ENCODE measurements at places on chromosomes 5 and 9. TPM values are rescaled to one million over a fixed set of nuclear protein-coding genes. Genes with fewer than 3 reads are reported as not detected.

GRCh38 chr5:78235289-78235688 lies 59.2 kb downstream of the AP3B1 start:
- no peak for DNase-seq

GRCh38 chr5:118314931-118315330 lies 673.4 kb downstream of the DTWD2 start:
- DNase-seq = no peak

DNA sequence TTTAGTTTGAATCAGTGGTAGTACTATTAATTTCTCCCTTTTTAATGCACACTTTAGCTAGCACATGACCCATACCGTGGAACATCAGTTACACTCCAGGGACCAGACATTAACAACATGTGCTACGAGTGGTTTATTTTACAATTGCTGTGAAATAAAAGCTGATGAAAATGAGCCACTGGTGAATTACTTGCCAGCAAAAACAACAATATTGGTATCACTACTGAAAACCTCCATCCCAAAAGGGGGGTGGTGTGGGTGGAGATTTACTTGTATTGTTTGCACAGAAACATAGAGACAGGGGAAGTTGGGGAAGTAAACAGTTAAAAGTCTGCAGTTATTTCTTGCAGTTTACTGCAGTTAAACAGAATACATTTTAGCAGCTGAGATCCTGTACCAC lies 369.6 kb upstream of the GRAMD2B start:
- DNase-seq = no peak

The WNT8A gene
- total RNA-seq = not detected

DNA sequence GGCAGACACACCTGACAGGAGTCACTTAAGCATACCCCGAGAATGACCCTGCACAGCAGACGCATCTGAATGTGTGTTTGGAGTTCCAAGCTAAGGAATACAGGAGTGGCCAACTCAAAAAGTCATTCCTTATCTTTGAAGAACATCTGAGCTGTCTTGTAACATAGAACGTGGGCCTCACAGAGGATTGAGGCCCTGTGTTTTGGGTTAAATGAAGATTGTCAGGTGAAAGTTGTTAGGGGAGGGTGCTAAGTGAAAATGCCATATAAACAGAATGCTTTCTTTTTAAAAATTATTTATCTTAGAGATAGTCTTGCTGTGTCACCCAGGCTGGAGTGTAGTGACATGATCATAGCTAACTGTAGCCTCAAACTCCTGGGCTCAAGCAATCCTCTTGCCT lies 100.9 kb downstream of the PIK3R1 start:
- DNase-seq = no peak

DNA sequence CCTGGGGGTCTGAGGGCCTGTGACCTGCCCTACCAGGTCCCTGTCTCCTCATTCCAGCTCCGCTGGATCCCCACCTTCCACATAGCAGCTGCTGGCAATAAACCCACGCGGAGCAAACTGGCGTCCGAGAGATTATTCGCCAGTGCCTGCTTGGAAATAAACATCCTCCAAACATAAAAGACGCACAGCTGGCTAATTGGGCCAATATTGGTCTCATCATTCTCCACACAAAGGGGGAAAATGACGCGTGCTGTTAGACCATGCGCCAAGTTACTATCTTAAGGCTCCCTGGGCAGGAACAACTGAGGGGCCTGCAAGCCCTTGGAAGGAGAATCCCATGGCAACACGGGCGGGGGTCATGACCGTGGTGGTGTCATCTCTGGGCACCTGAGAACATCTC lies 73.3 kb upstream of the SARDH start:
- DNase-seq = no peak

- DNase-seq = peak; percentile 13
These were observed at the start of gene ADRA1B for GRCh38 chr5:159915904-159916840. Gene ADRA1B, plus strand, starts transcription at chr5:159916482. Its CDS starts 424 bp downstream, at chr5:159916906.

DNA sequence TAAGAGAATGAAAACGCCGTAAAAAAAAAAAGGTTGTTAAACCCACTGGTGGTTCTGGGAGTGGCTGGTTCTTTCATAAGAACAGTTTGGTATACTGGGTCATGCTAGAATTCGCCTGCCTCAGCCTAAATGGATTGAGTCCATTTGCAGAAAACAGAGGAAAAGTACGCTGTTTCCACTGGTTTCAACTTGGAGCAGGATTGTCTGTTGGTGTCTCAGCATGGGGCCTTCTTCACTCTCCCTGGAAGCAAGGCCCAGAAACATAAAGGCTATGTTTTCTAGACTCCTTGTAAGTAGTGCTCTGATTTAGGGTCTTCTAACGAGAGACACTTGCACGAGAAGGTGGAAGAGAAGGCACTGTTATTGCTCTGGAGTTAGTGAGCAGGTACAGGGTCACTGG lies 116.9 kb upstream of the MTAP start:
- no peak for DNase-seq

The MYMK gene
- total RNA-seq = not detected

DNA sequence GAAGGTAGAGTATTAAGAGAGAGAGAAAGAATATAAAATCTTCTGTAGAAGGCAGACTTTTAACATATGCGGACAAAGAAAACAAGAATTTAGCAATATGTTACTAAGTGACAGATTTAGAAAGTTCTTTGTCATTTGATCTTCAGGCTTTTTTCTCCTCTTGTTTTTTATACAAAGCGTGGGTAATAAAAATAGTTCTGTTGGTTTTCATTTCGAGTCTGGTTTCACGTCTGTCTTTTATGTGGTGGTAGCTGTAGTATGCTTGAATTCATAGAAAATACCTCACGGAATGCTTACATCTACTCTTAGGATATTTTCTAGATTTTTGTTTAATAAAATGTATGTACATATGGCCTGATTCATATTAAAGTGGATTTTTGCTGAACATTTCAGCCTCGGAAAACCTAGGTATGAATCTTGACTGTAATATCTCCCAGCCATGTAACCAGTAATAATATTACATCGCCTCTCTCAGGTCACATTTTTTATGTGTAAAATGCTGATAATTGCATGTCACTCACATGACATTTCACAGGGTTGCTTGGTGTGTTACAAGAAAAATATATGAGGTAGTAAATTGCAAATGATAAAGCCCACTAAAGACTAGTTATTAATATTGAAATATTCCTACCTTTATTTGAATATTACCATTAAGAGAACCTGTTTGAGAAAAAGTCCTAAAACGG lies 72.5 kb upstream of the TAF11L2 start:
- DNase-seq = no peak

The PPP3R2 gene
- not detected for total RNA-seq

DNA sequence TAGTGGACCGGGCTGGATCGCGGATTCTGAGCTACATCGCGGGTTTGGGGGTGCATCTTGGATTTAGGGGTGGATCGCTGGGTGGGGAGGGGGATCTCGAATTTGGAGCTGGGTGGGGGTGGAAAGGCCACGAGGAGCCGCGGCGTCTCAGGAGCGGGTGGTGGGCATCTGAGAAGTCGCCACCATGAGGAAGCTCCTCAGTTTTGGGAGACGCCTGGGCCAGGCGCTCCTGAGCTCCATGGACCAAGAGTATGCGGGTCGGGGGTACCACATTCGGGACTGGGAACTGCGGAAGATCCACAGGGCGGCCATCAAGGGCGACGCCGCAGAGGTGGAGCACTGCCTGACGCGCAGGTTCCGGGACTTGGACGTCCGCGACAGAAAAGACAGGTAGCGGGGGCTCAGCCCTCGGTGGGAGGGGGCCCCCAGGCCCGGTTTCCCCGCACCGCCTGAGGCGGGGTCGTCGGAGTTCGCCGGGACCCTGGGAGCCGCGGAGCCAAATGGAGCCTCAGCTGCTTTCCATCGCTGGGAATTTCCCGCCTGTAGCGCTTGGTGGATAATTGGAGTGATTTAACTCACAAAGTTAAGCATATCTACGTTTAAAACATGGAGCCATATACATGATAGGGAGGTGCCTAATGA lies 376 bp downstream of the ANKRD18B start:
- no peak for DNase-seq

GRCh38 chr9:132647355-132647754 lies 22.4 kb downstream of the DDX31 start:
- no peak for DNase-seq

GRCh38 chr5:147927901-147928300 lies 21.6 kb upstream of the C5orf46 start:
- no peak for DNase-seq

The C6 gene
- not detected for total RNA-seq

DNA sequence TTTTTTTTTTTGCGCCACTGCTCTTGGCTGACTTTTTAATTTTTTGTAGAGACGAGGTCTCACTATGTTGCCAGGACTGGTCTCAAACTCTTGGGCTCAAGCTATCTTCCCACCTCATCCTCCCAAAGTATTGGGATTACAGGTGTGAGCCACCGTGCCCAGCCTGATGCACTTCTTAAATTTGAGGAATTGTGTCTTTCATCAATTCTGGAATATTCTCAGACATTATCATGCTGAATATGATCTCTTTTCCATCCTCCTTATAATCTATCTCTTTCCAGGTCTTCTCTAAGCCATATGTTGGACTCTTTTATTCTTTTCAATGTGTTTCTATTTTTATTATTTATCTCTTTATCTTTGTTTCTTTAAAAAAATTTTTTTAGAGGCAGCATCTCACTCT lies 196.2 kb upstream of the IER5L start:
- DNase-seq = no peak

The TMC1 gene
- not detected for total RNA-seq

DNA sequence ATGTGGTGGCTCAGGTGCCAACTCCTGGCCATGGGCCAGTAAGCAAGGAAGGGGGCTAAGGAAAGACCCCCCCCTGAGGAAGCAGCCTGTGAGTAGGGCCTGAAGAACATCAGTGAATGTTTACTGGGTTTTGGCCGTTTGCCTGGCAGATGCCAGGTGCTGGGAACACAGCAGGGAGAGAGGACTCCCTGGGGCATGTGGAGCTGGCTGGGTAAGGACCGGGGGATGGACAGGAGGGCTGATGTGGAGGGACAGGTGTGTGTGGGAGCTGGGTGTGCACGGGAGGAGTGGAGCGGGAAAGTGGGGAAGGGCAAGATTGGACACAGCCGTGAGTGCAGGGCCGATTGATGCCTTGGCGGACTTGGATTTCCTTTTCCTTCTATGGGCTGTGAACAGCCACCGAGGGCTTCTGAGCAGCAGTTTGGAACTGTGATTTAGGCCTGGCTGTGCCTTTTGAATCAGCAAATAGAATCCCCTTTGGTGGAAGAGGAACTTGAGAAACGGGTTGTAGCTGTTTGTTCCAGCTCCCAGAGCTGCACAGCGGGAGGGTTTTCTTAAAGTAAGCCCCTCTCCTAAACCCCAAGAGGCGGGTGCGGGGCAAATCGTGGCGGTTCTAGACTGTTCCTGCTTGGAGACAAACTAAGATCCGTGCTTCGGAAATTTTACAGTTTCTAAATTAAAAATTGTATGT lies 3.1 kb downstream of the HMCN2 start:
- DNase-seq = no peak

The SETX gene
- total RNA-seq = 49.8 TPM

The PNPLA7 gene
- total RNA-seq = 1.6 TPM

- peak; percentile 35 for DNase-seq
These were observed 781 bp downstream of the FOXD1 start for GRCh38 chr5:73447530-73448462.

The GABRA1 gene
- not detected for total RNA-seq

GRCh38 chr5:50967009-50967562 lies 300.6 kb downstream of the PARP8 start:
- DNase-seq = no peak

DNA sequence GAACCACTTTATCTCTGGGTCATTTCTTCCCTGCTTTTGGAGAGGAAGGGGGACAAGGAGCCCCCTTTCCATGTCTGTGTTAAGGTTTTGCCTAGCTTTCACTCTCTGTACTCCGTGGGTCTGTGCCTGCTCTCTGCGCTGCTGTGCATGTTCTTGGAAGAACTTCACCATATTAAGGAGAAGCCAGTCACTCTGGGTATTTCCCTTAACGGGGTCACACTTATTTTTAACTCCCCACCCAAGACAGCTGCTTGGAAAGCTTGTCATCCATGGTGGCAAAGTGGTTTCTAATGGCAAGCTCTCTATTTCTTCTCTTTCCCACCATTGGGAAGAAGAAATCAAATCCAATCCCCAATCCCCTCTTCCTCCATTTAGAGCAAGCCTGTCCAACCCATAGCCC lies 44.8 kb upstream of the HMHB1 start:
- no peak for DNase-seq

- DNase-seq = no peak
These were observed 372.8 kb downstream of the KIAA0825 start for GRCh38 chr5:94245608-94246007.

- no peak for DNase-seq
These were observed 25.2 kb downstream of the COL23A1 start for GRCh38 chr5:178564811-178565550.

- no peak for DNase-seq
These were observed 54.6 kb upstream of the ECM2 start for GRCh38 chr9:92590377-92590776.

- no peak for DNase-seq
These were observed 239.7 kb downstream of the MLLT3 start for GRCh38 chr9:20382460-20383071.

The SNAPC4 gene
- total RNA-seq = 22.7 TPM

The PTGS1 gene
- 0.71 TPM for total RNA-seq

DNA sequence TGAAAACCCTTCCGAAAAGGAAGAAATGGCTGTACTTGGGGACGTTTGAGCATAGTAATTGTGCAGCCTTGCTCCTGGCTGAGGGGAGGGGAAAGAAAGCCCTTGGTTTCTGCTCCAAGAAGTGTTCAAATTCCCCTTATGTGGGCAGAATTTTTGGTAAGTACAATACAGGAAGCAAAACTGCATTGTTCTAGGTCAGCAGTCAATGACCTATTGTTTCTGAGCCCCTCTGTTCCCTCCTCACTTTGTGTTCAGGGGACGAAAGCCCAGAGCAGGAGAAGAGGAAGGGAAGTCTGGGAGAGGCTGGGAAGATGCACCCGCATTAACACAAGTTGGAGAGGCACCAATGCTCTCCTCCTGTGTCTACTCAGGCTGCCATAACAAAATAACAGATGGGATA lies 11.9 kb downstream of the BASP1 start:
- no peak for DNase-seq

GRCh38 chr5:171421331-171422262 lies 2.1 kb downstream of the FGF18 start:
- DNase-seq = no peak

- no peak for DNase-seq
These were observed 450.5 kb upstream of the CDH10 start for GRCh38 chr5:25095261-25095660.

The ASPN gene
- not detected for total RNA-seq

Data from activated T-helper 2 cell treated with anti-CD3 and anti-CD28 coated beads, Interferon-gamma antibody, Interleukin-2, Interleukin-4, amounts not matched to agents 10 μg/mL and 5 μg/mL and 100 μg/mL, durations not matched to agents 14 hours and 24 hours and 36 hours (primary cell).